ENCODE measurements at places on chromosomes 11 and 22.
A peak's percentile ranks its signal among the peaks of the same experiment; 100 is the strongest.

DNA sequence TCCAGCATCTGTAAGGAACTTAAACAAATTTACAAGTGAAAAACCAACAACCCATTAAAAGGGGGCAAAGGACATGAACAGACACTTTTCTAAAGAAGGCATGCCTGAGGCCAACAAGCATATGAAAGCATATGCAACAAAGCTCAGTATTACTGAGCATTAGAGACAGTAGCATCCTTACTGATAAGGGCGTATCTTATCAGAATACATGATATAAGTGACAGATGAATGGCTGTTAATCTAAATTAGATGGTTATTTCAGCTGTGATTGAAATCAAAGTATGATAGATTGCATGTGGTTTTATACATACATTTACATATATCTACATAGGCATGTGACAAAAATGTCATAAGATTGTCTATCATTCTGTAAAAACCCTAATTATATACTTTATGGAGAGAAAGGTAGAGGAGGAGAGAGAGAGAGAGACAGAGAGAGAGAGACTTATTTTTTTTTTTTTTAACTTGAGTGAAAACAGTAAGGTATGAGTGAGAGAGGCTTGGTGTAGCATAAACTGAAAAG lies 1240.7 kb downstream of the FAM181B start:
- no peak for DNase-seq

DNA sequence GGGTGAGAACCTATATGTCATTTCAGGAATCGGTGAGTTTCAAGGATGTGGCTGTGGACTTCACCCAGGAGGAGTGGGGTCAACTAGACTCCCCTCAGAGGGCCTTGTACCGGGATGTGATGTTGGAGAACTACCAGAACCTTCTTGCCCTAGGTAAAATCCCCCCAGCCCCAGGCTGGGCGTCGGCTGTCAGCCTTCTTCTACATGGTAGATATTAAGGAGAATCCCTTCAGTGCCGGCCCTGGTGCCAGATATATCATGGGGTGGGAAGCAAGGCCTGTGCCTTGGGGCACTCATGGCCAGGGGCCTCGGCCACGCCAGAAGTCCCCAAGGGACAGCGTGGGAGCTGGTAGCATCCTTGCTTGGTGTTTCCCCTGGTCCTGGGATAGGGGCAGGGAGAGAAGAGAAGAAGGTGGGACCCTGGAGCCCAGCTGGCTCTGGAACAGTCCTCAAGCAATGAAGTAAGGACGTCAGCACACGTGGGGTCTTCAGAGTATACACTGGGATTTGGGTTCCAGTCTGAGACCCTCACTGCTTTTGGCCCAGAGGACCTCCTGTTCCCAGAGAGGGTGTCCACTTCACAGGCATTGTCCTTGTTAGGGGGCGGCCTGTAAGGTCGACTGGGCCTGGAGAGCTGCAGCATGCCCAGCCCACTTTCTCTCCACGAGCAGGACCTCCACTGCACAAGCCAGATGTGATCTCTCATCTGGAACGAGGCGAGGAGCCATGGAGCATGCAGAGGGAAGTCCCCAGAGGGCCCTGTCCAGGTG lies 6.8 kb downstream of the ZNF74 start:
- DNase-seq = no peak

DNA sequence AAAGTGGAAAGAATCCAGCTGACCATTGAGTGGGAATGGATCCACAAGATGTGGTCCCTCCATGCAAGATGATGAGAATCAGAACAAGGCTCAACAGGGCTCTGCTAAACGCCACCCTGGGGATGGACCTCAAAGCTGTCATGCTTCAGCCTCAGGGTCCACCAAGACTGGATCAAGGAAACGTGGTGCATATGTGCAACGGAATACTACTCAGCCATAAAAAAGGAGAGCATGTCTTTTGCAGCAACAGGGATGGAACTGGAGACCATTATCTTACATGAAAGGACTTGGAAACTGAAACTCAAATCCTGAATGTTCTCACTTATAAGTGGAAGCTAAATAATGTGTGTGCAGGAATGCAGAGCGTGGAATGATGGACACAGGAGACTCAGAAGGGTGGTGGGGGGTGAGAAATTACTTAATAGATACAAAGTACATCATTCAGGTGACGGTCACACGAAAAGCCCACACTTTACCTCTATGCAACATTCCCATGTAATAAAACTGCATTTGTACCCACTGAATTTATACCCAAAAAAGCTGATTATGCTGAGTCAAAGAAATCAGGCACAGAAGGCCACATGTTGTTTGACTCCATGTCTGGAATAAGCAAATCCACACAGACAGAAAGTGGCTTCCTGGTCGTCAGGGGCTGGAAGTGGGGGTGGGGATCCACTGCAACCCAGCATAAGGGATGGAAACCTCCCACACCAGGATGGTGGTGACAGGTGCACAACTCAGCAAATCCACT lies 116.1 kb downstream of the SHANK2 start:
- DNase-seq = no peak

GRCh38 chr11:113730887-113731726 lies 25.0 kb upstream of the TMPRSS5 start:
- peak; percentile 66 for DNase-seq

- no peak for DNase-seq
Measured at GRCh38 chr11:133078012-133078411, 454.3 kb downstream of the OPCML start.

DNA sequence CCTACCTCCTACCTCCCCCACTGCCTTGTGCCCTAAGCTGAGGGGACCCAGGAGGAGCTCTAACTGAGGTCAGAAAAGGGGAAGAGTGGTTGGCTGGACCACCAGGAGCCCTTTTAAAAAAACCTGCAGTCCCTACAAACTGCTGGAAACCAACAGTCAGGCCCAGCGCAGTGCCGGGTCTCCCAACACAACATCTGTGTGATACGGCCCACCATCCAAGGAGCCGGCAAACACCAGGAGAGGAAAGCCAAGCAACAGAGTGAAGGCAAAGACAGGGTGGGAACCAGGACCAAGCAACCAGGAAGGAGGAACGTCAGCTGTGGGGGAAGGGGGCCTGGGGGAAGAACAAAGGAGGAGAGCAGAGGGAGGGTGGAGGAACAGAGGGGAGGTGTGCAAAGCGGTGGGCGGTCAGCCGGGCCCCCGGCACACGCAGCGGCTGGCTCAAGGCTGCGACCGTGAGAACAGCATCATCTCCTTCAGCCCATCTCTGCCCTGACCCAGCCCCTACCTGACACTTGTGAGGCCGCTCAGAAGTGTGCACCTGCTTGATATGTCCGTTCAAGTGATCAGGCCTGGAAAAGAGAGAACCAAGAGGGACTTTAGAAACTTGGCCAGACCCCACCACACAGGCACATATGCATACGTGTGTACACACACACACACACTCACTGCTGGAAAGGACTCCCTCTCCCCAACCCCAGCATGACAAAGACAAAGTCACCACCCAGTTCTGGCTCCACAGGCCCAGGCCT lies 3.6 kb downstream of the PATZ1 start:
- DNase-seq = no peak

- peak; percentile 43 for DNase-seq
Measured at GRCh38 chr22:28222052-28222451, 303.0 kb upstream of the PITPNB start.

- DNase-seq = no peak
Measured at GRCh38 chr11:92225125-92225567, 528 bp downstream of the FAT3 start.

DNA sequence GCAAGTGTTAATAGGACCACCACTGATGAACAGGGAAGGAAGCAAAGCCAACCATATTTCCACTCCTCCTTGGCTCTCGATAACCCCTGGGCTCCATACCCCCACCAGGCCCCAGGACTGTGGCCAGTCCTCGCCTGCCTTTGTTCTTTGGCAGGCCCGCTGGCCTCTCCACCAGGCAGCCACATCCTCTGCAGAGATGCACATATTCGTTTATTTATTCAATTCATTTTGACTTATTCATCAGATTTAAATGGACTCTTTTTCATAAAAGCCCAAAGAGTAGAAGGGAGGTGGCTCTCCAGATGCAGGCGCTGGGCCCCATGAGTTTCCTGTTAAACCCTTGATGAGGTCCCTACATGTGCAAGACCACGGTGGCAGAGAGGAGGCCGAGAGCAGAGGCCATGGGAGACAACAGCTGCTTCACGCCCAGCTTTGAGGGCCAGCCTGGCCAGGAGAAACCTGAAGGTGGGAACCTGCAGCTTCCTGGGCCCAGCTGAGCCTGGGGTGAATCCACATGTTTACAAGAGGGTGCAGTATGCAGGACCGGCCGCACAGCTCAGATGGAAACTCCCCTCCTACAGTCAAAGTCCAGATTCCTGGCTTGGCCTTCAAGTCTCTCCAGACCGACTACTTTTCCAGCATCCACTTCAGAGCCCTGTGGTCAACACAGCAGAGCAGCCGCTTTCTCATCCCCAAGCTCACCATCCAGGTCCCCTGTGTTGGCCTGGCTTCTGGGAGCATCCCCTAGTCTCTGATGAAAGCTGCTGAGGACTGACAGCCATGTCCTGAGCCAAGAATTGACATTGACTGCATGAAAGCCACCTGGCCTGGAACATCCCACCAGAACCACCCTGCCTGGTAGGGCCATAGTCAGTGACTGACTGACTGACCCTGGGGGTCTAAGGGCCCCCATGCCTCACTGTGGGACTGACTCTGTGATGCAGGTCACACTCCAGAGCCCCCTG lies 39.7 kb upstream of the CCND1 start:
- no peak for DNase-seq

All from fibroblast of mammary gland (primary cell).